KBM-7 (cell line): ENCODE measurements at places on chromosomes 2 and 18.

DNA sequence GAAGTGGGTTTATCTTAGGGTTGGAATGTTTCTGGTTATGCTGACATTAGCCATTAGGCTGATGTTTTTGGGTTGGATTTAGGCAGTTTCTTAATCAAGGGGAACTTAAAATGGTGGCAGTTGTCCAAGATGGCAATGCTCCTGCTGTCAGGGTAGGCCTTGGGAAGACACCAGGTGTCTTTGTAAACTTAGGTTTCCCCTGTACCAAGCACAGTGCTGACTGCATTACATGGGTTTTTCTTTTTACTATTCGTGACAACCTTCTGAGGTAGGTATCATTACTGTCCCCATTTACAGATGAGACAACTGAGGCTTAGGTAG, 528 bp upstream of the ATG16L1 start:
- no peak for DNase-seq

- DNase-seq, result no peak
Observed at GRCh38 chr18:48029296-48029986, 99.0 kb upstream of the SMAD2 start.

GRCh38 chr2:56687169-56687568, 503.4 kb downstream of the CCDC85A start:
- no peak for DNase-seq

DNA sequence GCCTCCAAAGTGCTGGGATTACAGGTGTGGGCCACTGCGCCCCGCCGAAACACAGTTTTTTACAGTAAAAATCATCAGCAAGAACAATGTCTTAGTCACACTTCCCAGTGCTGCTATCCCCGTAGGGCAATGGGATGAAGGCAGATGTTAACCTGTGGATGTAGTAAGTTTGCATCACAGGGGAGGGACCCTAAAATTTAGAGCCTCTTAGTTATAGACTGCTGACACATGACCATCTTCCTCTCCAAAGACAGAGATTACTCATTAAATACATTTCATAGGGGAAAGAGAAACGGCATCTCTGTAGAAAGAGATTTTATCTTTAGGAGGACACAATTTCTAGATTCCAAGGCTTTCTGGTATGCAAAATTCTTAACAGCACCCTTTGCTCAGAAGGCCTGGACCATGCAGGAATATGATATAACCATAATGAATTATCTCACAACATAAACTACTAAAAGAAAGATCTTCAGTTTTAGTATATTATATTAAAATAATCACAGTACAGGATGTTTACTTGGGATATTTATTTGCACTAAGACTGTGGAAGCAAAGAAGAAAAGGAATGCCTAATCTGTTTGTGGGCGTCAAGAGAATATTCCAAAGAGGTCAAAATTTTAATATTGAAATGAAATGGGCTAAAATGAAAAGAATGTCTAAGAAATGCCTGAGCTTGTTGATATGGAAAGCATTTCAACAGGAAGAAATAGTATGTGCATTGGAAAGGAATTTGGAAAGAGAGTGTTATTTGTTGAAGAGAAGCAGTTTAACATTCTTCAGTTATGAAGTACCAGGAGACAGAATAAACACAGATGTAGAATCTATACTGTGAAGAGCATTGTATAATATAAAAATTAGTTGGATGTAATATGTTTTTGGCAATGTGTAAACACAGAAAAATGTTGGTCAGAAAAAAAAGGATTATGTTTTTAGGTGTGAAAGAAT, 1228.3 kb upstream of the CHAC2 start:
- no peak for DNase-seq

DNA sequence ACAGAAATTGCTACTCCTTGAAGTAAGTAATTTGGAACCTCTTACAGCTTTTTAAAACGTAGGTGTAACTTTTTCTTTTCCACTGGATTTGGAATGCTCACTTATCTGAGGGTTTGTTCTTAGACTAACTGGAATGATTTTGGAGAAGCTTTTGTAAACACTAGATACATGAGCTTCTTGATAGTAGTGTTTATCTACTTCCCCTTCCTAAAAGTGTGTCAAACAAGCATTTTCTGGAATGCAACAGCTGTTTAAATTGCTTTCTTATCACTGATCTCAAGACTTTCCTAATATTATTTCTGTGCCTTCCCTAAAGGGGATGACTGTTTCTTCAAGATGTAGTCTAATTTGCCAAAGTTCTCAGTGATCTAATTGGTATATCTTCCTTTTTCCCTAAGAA, 282.6 kb downstream of the CCDC178 start:
- no peak for DNase-seq

GRCh38 chr2:22946553-22946952, 438.4 kb upstream of the KLHL29 start:
- no peak for DNase-seq

DNA sequence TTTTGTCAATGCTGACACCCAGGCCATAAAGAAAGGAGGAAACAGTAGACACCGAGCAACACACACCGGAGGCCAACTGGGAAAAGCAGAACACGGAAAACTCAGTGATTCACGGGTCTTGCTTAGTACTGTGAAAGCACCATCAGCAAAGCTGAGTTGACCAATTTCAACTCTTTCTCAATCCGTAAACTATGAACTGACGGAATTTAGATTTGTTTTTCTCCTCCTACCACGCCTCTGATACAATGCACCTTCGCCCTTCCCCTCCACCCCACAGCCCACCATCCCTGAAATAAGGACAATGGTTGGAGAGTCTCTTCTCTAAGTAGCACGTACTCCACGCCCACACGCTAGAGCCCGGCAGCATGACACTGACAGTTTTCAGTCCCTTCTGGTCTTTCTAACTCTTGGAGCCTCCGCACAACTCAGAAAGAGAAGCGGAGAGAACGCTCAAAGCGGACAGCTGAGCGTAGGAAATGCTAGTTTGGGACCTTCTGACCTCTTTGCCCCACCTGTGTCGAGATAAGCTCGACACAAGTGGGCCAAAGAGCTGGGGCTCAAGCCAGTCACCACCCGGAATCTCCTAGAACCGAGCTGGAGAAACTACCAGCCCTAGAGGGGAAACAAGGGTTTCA, 669 bp downstream of the LNPK start:
- peak; percentile 67 for DNase-seq

DNA sequence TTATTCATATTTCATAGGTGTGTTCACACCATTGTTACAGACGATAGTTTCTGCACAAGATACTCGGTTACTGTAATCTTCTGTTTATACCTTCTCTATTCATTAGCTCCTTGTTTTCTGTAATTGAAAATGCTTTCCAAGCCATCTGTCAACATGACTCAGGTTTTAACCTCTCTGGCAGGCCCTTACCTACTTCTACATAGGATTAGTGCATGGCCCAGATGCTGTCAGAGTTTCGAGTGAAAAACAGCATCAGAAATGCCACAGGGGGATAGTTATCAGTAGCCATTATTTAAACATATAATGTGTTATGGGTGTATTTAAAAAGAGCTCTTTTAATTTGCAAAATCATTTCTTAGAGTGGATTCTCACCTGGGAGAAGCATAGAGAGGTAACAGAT, 596.4 kb downstream of the FBXO15 start:
- DNase-seq, result no peak
